Stimulated activated naive CD4-positive, alpha-beta T cell treated with Interleukin-2 at 50 U/mL for 16 hours (primary cell): ENCODE measurements at places on chromosomes 5 and 9.
A peak's percentile ranks its signal among the peaks of the same experiment; 100 is the strongest.

DNA sequence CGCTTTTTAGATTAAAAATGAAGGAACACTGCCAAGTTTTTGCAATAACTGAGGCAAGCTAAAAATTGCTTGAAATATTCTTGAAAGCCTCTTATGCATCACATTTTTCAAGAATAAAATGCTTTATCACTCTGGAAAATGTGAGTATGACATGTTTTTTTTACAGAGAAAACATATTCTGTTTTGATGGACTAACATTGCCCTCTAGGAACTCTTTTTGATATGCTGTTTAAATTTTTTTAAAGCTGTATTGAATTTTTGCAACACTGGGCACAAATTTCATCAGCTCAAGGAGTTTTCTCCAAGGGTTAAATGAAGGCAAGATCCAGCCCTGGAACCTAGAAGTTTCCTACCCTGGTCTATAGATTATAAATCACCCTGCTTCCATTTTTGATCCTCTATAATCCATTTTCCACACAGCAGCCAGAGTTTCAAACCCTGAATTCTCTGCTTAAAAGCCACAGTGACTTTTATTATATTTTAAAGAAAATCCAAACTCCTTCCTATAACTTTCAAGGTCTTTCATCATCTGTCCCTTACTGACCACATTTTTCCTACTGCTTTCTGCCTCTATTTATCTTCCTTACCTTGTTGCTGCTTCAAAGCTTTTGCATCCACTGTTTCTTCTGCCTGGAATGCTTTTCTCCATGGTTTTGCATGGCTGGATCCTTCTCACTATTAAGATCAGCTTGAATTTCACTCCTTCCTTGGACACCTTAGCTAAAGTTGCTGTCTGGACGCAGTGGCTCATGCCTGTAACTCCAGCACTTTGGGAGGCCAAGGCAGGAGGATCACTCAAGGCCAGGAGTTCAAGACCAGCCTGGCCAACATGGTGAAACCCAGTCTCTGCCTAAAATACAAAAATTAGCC lies 60.9 kb downstream of the IL31RA start:
- no peak for DNase-seq

DNA sequence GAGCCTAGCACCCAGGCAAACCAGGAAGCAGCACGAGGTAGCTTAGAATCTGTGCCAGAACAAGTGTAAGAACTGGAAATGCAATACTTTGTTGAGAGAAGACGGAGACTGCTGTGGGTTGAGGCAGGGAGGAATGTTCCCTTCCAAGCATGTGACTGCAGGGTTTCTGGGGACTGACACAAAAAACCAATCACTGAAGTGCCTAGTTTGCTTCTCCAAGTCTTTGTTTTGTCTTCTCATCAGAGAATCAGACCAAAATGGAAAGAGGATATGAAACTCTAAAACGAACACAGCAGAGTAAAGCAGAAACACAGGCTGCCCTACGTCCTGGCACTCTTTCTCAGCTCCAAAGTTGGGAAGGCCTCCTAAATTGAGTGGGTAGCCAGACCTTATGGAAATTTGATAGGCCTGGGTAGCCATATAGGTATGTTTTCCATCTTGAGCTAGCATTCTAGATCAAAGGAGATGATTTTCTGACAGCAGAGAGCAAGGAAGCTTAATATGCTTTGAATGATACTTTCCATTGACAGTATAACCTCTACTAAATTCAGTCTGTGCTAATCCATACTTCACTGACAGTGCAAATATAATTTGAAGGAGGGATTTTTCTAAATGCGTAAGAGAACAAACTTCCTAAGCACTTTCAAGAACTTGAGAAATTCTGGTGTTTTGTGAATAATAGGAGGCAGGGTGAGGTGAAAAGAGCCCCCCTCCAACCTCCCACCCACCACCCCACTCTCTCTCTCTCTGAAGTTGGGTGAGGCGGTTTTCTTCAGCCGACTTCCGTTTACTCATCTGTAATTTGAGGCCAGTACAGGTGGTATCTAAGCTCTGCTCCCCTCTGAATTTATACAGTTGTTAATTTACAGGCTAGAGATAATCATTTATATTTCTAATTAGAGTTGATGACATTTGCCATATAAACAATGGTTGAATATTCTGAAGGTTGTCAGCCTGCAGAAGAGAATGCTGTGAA lies 5.5 kb downstream of the ADRB2 start:
- DNase-seq, result no peak

DNA sequence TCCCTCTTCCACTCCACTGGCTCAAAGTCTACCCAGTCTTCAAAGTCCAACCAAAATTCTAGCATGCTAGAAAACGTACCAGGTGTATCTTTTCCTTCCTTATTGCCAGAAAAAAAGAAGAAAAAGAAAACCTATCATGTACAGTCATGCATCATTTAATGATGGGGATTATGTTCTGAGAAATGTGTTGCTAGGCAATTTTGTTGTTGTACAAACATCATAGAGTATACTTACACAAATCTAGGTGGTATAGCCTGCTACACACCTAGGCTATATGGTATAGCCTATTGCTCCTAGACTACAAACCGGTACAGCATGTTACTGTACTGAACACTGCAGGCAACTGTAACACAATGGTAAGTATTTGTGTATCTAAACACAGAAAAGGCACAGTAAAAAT lies 104.8 kb downstream of the SREK1 start:
- no peak for DNase-seq

DNA sequence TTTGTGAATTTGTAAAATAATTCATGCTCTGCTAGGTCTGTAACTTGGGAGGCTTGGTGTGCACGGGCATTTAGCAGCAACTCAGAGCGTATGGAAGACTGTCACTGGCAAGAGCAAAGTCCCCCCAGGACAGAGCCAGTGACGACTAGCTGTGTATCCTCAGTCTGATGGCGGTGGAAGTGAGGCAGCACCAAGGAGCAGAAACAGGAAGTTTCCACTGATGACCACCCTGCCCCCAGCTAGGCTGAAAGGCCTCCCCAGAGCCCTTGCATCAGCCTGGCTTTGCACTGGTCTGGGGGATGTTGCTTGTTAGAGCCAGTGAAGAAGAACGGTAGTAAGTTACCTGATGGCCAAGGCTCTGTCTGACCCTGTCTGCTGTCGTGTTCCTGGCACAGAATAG lies 66.8 kb upstream of the ABL1 start:
- no peak for DNase-seq

DNA sequence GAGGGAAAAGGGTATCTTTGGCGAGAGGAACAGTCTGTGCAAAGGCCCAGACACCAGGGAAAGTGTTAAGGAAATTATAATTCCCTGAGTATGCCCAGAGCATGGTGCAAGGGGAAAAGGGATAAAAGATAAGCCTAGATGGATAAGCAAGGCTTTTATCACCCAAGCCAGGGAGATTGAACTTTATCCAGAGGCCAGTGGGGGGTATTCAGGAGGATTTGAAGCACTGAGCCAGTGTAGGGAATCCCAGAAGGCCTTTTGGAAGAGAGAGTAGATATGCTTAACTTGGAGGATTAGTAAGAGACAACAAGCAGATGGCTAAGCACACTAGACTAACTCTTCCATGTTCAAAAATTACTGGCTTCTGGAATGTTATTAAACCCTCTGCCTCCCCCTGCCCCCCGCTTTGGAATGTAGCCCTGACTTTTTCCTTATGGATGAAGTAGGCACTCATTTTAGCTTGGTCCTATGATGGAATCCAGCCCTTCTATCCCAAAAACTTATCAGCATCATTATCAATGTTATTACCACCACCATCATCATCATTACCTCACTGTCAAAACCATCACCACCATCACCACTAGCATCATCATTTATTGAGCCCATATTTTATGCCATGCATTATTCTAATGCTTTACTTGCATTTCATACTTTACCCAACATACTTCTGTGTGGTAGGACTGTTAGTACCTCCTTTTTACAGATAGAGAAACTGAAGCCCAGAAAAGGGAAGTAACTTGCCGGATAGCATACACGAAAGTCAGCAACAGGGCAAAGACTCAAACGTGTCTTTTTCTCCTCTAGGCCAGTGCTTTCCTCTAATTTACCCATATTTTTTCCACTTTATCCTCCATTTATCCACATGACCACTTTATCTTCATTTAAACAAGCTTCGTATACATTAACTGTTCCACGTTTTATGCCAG lies 237.0 kb downstream of the PAPPA start:
- DNase-seq, result no peak

DNA sequence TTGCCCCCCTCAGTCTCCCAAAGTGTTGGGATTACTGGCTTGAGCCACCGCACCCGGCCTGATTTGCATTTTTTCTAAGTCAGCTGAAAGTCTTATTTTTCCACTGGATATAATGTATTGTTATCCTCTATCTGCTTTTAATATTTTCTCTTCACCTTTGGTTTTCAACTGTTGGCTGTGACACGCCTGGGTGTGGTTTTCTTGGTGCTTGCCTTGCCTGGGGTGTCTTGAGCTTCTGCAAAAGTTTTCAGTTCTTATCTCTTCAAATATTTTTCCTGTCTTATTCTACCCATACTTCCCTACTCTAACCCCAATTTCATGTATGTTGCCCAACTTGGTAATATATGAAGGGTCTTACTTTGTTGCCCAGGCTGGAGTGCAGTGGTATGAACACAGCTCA lies 4.3 kb upstream of the MXD3 start:
- DNase-seq, result no peak

DNA sequence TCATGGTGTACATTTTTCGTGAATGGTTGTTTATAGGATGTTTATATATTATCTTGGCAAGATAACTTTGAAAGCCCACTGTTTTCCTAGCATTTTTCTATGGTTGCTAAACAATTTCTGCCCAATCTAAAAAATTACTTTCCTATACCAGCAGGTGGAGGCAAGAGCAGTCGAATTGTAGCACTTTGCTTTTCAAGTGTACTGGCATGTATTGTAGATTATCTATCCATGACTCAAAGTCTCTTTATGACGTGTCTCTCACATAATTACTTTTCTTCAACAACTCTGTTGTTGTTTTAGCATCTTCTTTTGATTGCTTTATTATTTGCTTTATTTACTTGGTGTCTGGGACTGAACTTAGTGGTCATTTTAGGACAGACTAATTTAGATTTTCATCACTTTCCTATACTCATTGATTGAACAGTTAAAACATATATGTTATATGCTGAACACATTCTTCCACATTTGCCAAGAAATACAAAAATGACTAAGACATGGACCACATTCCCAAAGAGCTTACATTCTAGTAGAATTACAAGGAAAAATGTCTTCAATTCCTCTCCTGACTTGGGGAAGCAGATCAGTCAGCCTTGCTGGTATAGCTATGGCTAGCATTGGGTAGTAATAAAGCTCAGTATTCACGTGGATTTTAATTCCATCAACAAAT lies 20.7 kb downstream of the NLN start:
- no peak for DNase-seq

- peak; percentile 8 for DNase-seq
These were observed 41.3 kb downstream of the CFAP77 start for GRCh38 chr9:132451276-132451675.

DNA sequence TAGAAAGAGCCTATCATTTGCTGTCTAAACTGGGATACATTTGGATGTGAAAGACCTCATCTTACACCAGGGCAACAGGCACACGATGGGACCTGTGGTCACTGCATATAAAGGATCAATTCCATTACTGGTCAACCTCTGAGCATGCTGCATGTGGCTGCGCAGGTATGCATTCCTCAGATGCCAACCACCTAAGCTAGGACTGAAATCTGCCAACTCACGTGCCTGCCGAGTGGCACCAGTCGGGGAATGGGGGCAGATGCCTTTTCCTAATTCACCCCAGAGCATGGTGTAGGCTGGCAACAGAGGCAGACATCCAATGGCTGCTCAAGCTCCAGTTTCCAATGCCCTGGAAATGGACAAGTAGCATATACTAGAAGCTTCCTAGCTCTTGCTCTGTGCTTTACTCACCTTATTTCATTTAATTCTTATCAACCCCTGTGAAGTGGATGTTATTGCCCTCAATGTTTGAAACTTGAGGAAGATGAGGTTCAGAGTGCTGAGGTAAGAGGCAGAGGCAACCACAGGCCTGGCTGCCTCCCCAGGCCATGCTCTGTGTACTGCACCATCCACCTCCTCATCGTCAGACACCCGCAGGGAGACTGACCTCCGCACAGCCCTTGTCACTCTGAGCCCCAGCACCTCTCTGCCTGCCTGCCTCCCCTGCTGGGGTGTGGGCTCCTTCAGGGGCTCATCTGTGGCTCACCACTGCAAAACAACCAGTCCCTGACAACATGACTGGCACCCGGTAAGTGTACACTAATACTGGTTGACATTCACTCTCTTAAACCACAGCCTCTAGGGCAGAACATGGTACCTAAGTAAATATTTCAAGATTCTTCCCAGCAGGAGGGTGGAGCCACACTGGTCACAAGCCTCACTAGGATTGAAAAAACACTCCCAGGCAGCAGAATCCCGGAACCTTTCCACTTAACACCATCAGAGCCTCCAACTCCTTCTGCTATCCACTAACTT lies 228.5 kb downstream of the CRB2 start:
- no peak for DNase-seq
